Stimulated activated CD4-positive, alpha-beta T cell treated with anti-CD3 and anti-CD28 coated beads, Interleukin-2, amount 100 ng/mL, for 24 hours (primary cell): ENCODE measurements at places on chromosomes 5 and 9.

GRCh38 chr9:86766511-86766910 is 180.8 kb downstream of the GAS1 start:
- DNase-seq: no peak

DNA sequence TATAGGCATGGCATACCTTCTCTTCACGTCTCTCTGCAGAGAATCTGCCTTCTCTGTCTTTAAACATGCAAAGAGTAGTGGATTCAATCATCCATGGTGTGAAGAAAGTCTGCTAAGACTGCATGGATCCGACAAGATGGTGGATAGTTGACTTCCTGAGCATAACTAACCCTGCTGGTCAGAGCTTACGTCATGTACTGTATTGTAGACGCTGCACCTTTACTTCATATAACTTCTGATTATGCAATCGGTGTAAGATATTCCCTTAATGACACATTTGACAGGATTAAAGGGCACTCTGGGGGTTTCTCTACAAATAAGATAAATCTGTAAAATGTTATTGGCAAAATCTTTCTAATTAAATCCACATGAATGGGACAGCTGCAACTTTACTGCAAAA is 240.3 kb upstream of the NREP start:
- no peak for DNase-seq

DNA sequence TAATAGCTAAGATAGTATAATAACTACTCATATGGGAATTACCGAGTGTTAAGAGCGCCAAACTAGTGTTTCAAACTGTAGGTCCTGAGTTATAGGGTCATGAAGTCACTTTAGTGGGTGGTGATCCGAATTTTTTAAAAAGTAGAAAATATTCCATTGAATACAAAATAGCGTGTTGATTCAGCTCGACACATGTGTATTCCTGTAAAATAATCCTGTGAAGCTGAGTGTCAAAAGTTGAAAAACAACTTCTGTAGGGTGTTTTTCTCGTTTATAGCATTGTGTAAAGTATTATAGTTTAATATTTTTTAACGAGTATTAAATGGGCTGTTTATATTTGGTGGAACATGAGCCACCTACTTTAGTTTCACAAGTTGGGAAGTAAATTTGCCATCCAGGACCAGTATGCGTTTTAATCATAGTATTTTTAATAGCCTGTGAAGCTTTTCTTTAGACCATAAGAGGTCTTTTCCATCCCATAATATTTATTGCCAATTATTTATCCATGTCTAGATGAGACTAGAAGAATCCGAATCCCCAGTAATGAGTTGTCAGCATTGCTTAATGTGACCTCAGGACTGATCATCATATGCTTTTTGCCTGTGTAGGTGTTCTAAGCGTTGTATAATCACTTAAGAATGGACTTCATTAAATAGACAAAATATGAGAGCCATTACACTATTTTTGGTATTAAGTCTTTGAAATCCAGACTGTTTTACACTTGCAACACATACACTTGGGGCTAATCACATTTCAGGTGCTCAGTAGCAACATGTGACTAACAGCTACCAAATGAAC is 84.1 kb downstream of the PTPDC1 start:
- DNase-seq: no peak

DNA sequence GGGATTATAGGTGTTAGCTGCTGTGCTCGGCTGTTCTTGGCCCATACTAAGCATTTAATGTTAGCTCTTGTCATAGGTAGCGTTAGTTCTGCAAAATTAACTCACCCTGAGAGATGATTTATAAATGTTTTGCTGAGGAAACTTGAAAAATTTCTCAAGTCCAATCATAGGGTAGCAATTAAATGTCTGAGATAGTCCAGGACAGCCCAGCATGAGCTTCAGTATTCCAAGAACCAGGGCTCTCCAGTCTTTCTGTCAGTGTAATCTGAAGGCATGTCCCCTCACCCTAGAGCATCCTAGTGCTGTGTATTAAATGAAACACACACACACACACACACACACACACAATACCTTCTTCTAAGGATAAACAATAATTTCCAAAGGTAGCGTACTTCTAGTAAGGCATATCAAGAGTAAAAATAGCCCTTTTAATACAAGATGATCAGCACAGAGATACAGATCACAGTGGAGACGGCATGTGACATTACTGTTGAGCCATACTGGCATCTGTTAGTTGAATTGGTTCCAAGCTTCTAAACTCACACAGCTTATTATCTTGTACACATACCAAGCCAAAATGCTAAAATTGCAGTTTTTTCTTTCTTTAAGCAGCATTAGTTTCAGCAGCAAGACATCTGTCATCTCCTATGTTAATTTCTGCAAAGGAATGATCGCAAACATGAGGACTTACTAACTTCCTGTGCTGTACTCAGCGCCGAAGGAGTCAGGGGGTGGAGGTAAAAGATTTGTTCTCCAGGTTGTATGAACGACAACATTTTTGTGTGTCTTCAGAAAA is 46.3 kb upstream of the JMY start:
- no peak for DNase-seq

DNA sequence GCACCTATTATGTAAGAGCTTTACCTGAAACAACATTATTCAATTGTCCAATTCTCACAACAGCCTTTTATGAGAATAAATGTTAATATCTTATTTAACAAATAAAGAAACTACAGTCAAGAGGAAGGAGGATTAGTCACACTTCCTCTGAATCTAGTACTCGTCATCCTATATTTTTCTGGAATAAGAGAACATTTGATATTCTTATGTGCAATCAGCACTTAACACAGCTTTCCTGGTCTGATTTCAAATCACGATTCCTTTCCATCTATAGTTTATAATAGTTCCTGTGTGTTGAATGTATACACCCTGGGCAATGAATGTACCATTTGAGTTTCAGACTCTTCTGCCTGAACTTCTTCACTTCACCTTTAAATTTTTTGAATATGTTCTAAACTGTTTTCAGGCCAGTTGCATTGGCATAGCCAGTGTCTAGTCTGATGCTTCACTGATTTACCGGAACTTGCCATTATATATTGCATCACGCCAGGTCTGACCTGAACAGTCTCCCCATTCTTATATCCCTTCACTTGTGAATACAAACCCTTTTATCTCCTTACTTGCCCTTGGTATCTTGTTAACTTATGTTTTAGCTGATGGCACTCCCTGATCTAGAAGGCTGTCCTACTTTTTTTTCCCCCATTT is 698.3 kb downstream of the MAT2B start:
- no peak for DNase-seq

DNA sequence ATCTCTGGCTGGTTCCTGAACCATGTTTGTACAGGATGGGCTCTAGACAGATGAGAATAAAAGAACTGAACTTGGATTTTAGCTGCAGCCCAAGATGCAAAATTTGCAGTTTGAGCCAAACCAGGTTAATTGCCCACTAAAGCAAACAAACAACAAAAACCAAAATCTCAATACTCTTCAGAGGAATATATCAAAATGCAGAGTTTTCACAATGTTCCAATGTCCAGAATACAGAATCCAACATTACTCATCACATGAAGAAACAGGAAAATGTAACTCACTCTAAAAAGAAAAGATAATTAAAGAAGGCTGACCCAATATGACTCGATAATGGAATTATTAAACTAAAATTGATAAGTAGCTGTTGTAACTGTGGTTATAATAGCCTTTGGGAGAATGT is 20.4 kb downstream of the FOXI1 start:
- DNase-seq: no peak

DNA sequence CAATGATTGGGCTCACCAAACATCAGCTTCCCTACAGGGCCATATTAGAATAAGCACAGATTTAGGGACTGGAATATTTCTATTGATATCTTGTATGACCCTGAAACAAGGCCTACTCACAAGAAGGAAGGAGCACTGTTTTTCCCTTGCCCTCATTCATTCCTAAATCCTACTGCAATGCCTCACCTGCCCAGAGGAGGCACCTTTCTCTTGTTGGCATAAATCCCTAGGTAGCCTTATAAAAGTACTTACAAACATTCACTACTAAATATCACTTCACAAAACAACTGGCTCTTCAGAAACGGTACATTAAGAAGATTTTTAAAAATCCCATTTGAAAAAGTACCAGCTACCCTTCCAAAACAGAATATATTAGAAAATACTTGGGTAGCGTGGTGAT is 449.4 kb downstream of the CDH18 start:
- no peak for DNase-seq

- no peak for DNase-seq
Measured at GRCh38 chr9:91411096-91411771, 12.4 kb downstream of the NFIL3 start.

DNA sequence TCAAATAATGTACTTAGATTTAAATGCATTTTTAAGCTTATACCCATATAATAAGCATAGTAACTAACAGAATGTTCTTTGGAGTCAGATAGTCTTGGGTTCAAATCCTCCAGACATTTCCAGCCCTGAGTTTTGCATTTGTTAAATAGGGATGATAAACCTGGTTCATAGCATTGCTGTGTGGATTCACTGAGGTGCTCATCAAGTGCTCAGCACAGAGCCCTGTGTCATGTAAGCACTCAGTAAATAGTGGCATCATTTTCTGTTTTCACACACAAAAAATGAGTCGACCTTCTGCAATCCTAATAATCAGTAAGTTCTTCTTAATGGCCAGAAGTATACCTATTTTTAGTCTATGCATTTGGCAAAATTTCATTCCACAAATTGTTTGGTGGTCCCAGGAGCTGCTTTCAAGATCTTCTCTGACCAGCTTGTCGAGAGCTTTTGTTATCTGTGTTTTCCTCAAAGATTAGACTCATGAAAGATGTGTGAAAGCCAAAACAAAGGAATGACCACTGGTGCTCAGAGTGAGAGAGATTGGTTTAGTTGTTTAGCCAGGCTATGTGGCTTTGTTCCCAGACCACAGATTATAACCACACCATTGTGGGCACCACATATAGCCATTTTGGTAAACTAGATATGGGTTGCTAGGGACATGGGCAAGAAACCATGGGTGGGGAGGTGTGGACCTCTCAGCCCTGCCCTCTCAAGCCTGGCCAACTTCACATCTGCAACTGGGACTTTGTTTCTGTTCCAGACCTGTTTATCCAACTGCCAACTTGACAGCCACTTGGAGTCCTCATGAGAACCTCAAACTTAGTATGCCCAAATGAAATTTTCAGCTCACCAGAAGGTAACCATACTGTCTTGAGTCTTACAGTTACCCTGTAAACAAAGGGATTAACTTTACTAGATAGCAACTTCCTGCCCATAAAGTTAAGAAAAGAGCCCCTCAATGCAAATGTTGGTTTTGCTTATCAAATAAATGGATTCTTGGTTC is 45.0 kb downstream of the DOCK8 start:
- DNase-seq: no peak

DNA sequence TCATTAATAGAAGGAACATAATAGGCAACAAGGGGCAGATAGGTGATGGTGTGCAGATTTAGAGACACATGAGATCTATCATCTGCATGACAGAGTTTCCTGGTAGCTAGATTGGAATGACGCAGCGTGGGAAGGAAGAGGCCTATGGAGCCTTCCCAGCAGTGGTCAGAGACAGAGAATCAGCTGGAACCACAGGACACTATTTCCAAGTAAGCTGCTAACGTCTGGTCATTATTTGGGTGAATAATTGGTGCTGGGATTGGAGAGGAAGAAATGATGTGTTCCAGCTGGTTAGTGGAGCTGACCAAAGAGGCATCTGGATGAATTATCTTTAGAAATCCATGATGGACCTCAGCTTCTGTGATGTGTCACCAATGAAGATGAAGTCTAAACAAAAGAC is 91.2 kb upstream of the PRR16 start:
- no peak for DNase-seq

DNA sequence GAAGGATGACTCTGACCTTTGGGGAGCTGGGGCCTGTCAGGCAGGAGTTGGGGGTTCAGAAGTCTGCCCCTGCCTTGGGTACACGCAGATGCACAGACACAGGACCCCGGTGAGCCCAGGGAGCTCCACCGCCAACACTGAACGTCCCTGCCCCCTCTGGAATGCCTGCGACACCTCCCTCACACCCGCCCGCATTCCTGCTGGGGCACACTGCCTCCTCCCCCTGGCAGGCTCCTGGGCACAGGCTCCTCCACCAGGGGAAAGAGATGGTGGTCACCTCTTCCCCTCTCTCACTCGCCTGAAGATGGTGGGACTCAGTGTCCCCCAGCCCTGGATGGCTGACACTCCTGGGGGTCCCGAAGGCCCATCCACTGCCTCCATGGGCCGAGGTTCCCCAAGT is 12.0 kb downstream of the CRB2 start:
- DNase-seq: no peak

DNA sequence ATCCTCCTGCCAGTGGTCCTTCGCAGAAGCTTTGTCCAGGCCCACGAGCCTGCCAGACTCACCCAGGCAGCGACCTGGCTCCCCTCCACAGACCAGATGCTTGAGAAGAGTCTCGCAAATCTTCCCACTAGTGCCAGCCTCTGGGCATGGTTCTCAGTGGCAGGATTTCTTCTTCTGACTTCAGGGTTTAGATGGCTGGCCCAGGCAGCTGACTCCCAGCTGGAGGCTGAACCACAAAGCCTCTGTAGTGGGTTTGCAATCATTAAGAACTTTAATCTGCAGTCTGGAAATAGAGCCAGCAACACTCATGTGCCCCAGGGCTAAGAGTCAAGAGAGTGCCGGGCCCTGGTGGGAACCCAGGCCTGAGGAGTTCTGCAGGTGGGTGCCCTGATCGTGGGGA is 90.6 kb upstream of the ICE1 start:
- DNase-seq: no peak

DNA sequence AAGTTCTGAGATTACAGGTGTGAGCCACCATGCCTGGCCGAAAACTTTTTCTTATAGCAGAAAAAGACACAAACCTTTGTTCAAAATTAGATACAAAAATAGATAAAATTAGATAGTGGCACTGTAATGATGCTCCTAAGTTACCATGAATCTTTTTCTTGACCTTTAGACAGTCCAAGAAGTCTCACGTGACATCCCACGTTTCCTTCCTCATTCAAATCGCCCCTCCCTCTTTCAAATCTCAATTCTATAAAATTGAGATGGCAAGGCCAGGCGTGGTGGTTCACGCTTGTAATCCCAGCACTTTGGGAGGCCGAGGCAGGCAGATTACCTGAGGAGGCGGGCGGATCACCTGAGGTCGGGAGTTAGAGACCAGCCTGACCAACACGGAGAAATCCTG is 7.7 kb upstream of the ZCCHC10 start:
- no peak for DNase-seq

- no peak for DNase-seq
Measured at GRCh38 chr5:148012801-148013200, 51.0 kb upstream of the SPINK5 start.

GRCh38 chr5:57072218-57072892 is 101.5 kb upstream of the GPBP1 start:
- DNase-seq: no peak

DNA sequence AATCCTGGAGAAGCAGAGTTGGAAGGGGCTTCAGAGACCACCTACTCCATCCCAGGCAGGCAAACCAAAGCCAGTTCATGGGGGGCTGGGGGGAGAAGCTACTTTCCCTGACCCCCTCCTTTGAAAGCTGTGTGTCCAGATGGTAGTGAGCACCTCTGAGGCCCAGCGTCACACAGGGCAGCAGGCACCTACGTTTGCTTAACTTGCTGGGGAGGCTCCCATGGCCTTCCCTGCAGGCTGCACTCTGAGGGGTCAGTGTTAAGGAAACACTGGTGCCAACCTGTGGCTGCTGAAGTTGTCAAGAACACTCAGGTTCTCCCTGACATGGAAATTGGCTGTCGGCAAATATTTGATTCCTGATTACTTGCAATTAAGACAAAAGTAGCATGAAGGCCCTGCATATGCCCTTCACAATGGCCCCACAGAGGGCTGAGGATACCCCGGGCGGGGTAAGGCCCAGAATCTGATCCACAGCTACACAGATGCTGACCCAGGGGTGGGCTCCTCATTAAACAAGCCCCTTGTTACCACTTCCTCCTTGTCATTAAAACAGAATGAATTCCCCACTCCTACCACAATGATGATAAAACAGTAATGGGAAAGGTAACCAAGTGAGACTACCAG is 208.5 kb downstream of the FSTL4 start:
- no peak for DNase-seq
